ENCODE measurements at places on chromosomes 13 and 19. TPM values are rescaled to one million over a fixed set of nuclear protein-coding genes. Genes with fewer than 3 reads are reported as not detected.
A peak's percentile ranks its signal among the peaks of the same experiment; 100 is the strongest.

- no peak overlapping the region for H3K4me3 ChIP-seq
- H3K27me3 ChIP-seq, result no peaks in the 10 kb centered on the region
- H3K27ac ChIP-seq, result peak overlapping the region; percentile 71
- no peak for DNase-seq
These were observed 26.9 kb downstream of the RAP2A start for GRCh38 chr13:97460853-97461252.

GRCh38 chr13:81927347-81927746, 1586.4 kb upstream of the SPRY2 start:
- no peak overlapping the region for H3K27ac ChIP-seq
- no peaks in the 10 kb centered on the region for H3K4me1 ChIP-seq
- DNase-seq, result no peak

DNA sequence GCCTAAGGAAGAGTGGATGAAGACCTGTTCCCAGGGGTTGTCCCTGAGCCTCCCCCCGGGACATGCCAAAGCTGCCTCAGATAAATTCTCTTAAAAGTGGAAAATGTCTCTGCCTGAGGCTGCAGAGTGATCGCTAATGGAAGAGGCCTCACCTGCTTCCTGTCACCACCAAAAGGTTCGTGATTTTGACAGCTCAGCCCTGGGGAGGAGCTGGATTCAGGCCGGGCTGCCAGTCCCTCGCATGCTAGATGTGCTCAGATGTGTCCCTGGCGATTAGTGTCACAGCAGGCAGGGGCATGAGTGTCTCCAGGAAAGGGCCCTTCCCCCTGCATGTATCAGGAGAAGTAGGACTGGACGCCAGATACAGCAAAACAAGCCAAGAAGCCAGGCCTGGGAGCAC, 626.5 kb downstream of the UQCRFS1 start:
- H3K4me1 ChIP-seq, result no peaks in the 10 kb centered on the region
- no peaks in the 10 kb centered on the region for H3K27me3 ChIP-seq
- no peaks in the 10 kb centered on the region for H3K36me3 ChIP-seq
- H3K27ac ChIP-seq, result no peak overlapping the region
- no peak for DNase-seq

DNA sequence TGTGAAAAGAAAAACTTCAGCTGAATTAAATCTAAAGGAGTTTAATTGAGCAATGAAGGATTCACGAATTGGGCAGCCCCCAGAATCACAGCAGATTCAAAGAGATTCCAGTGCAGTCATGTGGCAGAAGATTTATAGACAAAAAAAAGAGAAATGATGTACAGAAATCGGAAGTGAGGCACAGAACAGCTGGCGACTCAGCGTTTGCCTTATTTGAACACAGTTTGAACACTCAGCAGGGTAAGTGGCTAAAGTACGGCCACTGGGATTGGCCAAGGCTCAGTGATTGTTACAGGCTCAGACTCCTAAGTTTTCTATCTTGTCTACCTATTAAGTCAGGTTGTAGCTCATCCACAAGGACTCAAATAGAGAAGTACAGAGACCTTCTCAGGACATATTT, 11.6 kb upstream of the CFAP97D2 start:
- H3K27me3 ChIP-seq, result peaks cover 17% of the 10 kb centered on the region
- H3K36me3 ChIP-seq, result no peaks in the 10 kb centered on the region
- H3K4me3 ChIP-seq, result no peak overlapping the region
- H3K4me1 ChIP-seq, result peaks cover 4% of the 10 kb centered on the region

- H3K4me3 ChIP-seq, result no peak overlapping the region
- H3K4me1 ChIP-seq, result no peaks in the 10 kb centered on the region
- no peak for DNase-seq
- no peak overlapping the region for H3K27ac ChIP-seq
These were observed 1303.9 kb downstream of the EFNB2 start for GRCh38 chr13:105231579-105231978.

GRCh38 chr13:42056146-42056545, 7.7 kb downstream of the DGKH start:
- peaks cover 25% of the 10 kb centered on the region for H3K4me1 ChIP-seq
- DNase-seq, result no peak
- peaks cover 43% of the 10 kb centered on the region for H3K36me3 ChIP-seq
- H3K4me3 ChIP-seq, result no peak overlapping the region
- no peak overlapping the region for H3K27ac ChIP-seq

- peaks cover 49% of the 10 kb centered on the region for H3K4me1 ChIP-seq
- H3K4me3 ChIP-seq, result no peak overlapping the region
- H3K27me3 ChIP-seq, result no peaks in the 10 kb centered on the region
- peak overlapping the region; percentile 2 for H3K27ac ChIP-seq
These were observed 25.1 kb downstream of the RBM26 start for GRCh38 chr13:79380997-79381396.

- H3K4me1 ChIP-seq, result no peaks in the 10 kb centered on the region
- DNase-seq, result no peak
- no peak overlapping the region for H3K4me3 ChIP-seq
- H3K27me3 ChIP-seq, result no peaks in the 10 kb centered on the region
- no peak overlapping the region for H3K27ac ChIP-seq
- no peaks in the 10 kb centered on the region for H3K36me3 ChIP-seq
These were observed 388.5 kb upstream of the ZNF507 start for GRCh38 chr19:31956771-31957392.

DNA sequence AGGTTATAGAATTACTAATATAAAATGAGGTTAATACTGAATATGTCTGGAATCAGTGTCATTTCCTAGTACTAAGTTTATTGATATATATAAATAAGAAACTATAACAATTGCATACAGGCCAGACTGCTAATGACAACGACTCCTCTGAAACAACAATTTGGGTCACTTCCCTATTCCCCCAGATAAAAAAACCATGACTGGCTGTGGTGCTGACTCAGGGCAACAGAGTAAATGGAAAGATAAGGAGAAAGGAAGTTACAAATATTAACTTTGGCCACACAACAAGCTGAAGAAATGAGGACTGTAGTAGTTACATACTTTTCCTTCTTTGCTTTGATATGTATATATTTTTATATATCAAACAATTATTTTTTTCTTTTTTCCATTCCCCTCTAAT, 263.7 kb upstream of the PCDH9 start:
- no peaks in the 10 kb centered on the region for H3K27me3 ChIP-seq
- no peaks in the 10 kb centered on the region for H3K36me3 ChIP-seq
- no peak overlapping the region for H3K4me3 ChIP-seq

- H3K36me3 ChIP-seq, result no peaks in the 10 kb centered on the region
- DNase-seq, result no peak
- H3K27ac ChIP-seq, result peak overlapping the region; percentile 80
- no peaks in the 10 kb centered on the region for H3K27me3 ChIP-seq
These were observed 18.4 kb upstream of the MYCBP2 start for GRCh38 chr13:77345150-77345780.

DNA sequence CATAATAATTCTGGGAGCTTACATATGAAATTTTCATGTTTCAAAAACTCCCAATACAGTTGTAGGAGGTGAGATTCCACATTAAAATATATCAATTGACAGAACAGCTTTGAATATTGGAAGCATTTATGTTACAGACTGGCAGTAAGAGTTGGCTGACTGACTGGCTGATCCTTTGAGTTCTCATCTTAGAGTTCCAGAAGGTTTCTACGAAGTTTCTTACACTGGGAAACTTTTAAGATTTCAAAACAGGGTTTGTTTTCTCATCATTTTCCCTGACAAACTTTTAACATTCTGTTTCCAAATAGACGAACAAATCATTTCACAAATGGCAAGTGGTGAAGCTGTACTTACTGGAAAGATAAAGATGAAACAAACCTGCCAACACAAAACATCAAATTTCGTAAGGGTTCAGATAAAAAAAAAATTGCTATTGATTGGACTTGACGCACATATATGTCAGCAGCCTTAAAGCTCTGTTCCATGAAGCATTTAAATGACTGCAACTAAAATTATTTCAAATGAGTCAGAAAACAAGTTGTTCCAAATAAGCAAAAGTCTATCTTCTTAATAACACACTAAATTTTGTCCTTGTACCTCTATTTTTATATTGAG, 243.5 kb downstream of the SUCLA2 start:
- no peaks in the 10 kb centered on the region for H3K4me1 ChIP-seq
- H3K27ac ChIP-seq, result no peak overlapping the region
- no peaks in the 10 kb centered on the region for H3K27me3 ChIP-seq
- no peak for DNase-seq
- H3K4me3 ChIP-seq, result no peak overlapping the region

GRCh38 chr19:44552324-44552723, 22.8 kb upstream of the CEACAM20 start:
- no peak overlapping the region for H3K4me3 ChIP-seq
- no peak overlapping the region for H3K27ac ChIP-seq
- no peak for DNase-seq
- no peaks in the 10 kb centered on the region for H3K36me3 ChIP-seq

DNA sequence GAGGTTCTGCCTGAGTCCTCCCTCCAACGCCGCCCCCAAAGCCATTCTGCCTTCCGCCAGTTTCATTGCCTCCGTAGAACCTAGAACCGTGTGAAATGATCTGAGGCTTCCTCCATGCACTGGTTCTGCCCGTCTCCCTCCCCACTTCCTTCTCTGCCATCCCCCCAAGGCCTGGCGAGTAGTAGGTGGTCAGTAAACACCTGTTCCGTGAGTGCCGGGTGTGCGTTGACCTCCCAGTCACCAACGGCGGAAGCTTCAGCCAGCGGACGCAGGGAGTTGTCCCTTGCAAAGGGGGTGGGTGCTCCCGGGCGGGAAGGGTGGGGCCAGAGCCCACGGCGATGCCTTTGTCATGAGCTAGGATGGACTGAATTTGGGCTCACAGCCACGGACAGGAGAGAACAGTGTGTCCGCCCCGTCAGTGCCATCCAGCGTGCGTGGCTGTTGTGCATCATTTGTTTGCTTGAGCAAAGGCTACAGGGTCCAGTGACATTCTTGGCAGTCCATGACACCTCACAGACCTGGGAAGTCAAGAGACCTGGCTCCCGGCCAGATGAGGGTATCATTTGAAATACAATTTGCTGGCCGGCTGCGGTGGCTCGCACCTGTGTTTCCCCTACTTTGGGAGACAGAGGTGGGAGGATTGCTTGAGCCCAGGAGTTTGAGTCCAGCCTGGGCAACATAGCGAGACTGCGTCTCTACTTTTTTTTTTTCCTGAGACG, 43.1 kb downstream of the NFIC start:
- no peaks in the 10 kb centered on the region for H3K27me3 ChIP-seq
- DNase-seq, result no peak
- H3K27ac ChIP-seq, result no peak overlapping the region
- H3K36me3 ChIP-seq, result no peaks in the 10 kb centered on the region

- DNase-seq, result peak; percentile 74
- H3K27ac ChIP-seq, result peak overlapping the region; percentile 78
- peaks cover 11% of the 10 kb centered on the region for H3K36me3 ChIP-seq
- peaks cover 8% of the 10 kb centered on the region for H3K4me1 ChIP-seq
- H3K27me3 ChIP-seq, result no peaks in the 10 kb centered on the region
These were observed 10.7 kb downstream of the ABHD8 start for GRCh38 chr19:17292301-17293074.

DNA sequence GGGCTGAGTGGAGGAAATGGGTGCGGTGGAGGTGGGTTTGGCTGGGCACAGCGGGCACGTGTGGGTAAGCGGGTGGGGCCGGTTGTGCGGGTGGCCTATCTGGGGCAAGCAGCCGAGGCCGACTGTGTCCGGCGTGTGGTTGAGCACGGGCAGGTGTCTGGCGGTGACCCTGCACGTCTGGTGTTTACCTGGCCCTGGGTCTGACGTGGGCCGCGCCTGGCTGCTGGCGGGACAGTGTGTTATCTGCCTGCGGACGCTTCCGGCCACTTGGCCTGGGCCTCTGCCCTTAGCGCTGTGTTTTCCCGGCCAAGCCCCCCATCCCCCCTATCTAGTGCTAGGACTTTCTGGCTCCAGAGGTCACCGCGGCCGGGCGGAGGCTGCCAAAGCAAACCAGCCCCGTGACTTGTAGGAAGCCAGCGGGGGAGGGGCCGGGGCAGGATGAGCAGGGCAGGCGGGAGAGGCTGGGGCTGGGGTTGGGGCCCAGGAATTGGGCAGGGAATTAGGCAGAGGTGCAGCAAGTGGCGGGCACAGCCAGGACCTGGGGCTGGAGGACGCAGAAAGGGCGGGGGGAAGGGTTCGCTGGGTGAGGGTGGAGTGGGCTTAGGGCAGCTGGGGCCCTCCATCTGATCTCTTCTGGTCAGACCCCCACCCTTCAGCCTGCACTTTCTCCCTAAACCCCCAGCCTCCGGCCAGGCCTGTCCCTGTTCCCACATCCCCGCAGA, 534 bp upstream of the HPN start:
- no peak overlapping the region for H3K4me3 ChIP-seq
- peaks cover 15% of the 10 kb centered on the region for H3K27me3 ChIP-seq
- no peak overlapping the region for H3K27ac ChIP-seq
- H3K4me1 ChIP-seq, result peaks cover 6% of the 10 kb centered on the region
- no peak for DNase-seq

DNA sequence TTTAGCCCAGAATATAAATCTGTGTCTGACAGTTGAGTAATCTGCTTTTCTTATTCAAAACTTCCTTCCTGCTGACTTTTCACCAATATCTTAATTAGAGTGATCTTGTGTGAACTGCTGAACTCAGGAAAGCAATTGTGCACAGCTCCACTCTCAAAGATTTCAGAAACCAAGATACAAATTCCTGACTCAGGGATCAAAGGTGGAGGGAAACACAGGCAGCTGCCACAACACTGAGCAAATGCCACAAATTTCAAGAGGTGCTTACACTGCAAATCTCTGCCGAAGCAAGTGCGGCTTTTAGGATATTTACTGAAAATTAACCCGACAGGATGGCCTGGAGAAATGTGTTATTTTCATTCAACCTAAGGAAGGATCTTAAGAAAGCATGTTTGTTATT, 111.4 kb downstream of the STOML3 start:
- H3K4me3 ChIP-seq, result no peak overlapping the region
- H3K36me3 ChIP-seq, result no peaks in the 10 kb centered on the region
- DNase-seq, result no peak
- no peak overlapping the region for H3K27ac ChIP-seq

DNA sequence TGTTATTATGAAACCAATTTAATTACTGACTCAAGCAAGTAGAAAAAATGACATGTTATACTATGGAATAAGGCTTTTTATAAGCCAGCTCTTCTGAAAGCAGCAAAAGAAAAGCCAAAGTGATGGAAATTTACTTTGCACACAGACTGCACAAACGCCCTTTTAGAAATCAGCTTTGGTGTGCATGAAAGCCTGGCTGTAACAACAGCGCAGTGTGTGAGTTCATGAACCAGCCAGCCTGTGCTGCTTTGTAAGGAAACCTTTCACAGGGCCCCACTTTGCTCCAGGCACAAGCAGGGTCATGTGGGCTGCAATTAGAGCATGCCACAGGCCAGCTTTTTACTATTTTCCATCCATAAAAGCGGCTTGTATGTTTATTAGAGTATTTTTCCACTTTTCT, 13.6 kb upstream of the IFT88 start:
- H3K27ac ChIP-seq, result no peak overlapping the region
- DNase-seq, result no peak
- no peak overlapping the region for H3K4me3 ChIP-seq
- H3K36me3 ChIP-seq, result no peaks in the 10 kb centered on the region
- no peaks in the 10 kb centered on the region for H3K27me3 ChIP-seq
- H3K4me1 ChIP-seq, result no peaks in the 10 kb centered on the region

NCCRP1 gene
- total RNA-seq, result not detected

FOSB gene
- 10.2 TPM for total RNA-seq

DAND5 gene
- not detected for total RNA-seq

ZNF626 gene
- 1.3 TPM for total RNA-seq

LYPD3 gene
- total RNA-seq, result 3.0 TPM

HIPK4 gene
- not detected for total RNA-seq

ZNF625 gene
- 3.1 TPM for total RNA-seq

FAM83E gene
- total RNA-seq, result 4.3 TPM

TPTE2 gene
- total RNA-seq, result not detected

ICAM5 gene
- total RNA-seq, result 3.5 TPM
